ENCODE measurements at places on chromosomes 1 and 21. TPM values are rescaled to one million over a fixed set of nuclear protein-coding genes. Genes with fewer than 3 reads are reported as not detected.

The CFH gene
- 16.6 TPM for polyA plus RNA-seq

The MCOLN3 gene
- 3.2 TPM for polyA plus RNA-seq

The TOE1 gene
- 13.5 TPM for polyA plus RNA-seq

The PRRX1 gene
- polyA plus RNA-seq, result not detected

The CR1L gene
- not detected for polyA plus RNA-seq

The NVL gene
- polyA plus RNA-seq, result 16.9 TPM

The CFAP141 gene
- polyA plus RNA-seq, result not detected

All from CD4-positive, alpha-beta memory T cell (primary cell).